ENCODE measurements at places on chromosomes 2 and 18.

DNA sequence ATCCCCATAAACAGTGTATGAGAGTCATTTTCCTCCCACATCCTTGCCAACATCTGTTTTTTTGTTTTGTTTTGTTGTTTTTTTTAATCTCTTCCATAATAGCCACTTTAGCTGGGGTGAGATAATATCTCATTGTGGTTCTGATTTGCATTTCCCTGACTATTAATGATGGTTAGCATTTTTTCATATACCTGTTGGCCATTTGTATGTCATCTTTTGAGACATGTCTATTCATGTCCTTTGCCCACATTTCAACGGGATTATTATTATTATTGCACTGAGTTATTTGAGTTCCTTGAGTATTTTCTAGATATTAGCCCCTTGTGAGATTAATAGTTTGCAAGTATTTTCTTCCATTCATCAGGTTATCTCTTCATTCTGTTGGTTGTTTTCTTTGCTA, 223.3 kb downstream of the LPIN1 start:
- DNase-seq: no peak

DNA sequence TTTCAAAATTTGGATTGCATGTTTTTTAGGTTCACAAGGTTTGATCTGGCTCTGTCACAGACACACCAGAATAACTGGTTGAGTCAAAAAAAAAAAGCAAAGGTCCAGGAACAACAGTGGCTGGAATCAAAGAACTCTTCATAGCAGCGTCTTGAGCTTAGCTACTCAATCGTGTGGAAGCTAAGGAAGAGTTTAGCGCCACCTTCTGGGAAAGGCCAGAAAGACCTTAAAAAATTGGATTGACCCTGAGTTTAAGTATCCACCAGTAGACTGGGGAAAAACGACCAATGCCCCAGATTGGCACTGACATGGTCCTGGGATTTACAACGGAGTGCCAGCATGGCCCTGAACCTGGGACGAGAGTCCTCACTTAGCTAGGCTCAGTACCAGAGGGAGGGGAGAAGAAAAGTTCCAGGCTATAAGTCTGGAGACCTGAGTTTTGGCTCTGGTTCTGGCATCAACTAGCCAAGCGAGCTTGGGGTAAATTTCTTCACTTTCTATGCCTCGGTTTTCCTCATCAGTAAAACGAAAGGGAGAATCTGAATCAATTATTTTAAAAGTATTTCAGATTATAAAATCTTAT, 71.1 kb upstream of the TFCP2L1 start:
- DNase-seq: no peak

DNA sequence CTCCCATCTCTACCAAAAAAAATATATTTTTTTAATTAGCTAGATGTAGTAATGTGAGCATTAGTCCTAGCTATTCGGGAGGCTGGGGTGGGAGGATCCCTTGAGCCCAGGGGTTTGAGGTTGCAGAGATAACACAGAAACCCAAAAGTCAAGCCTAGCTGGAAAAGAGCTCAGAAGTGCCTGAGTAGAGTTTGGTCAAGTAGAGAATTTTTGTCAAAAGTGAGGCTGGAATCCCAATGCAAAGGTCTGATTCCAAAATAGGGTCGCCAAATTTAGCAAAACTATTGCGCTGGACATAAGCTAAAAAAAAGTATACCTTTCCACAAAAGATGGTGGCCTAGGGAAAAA, 15.5 kb upstream of the MSH6 start:
- no peak for DNase-seq

- no peak for DNase-seq
These were observed 9.6 kb upstream of the PELI1 start for GRCh38 chr2:64153811-64154210.

DNA sequence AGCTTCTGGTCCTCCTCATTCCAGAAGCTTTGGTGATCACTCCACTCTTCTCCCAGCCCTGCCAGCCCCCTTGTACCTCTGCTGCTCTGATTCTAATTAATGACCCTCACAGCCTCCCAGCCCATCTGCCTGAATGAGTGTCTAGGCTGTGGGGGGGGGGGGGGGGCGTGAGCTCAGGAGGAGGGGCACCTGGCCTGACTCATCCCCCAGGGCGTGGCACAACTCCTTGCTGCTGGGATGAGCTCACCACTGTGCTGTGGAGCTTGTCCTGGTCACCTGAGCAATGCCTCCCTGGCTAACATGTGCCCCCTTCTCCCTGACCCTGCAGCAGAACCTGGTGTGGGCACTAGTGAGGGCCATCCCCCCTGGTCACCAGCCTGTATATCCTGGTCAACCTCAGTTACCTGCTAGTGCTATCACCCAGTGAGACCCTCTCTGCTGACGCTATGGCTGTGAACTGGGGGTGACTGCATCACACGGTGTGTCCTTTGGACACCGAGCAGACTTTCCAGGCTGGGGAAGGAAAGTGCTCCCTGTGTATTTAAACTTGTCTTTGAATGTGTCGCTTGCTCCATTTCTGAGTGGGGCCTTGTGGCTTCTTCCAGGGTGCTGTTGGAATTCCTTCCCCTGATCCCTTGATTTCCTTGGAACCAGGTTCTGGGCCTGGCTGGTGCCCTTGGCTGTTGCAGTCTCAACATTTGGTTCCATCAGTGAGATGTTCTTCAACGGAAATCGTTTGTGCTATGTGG, 41.5 kb upstream of the PUM2 start:
- DNase-seq: no peak

GRCh38 chr2:191947235-191947634, 100.3 kb upstream of the CAVIN2 start:
- DNase-seq: no peak

DNA sequence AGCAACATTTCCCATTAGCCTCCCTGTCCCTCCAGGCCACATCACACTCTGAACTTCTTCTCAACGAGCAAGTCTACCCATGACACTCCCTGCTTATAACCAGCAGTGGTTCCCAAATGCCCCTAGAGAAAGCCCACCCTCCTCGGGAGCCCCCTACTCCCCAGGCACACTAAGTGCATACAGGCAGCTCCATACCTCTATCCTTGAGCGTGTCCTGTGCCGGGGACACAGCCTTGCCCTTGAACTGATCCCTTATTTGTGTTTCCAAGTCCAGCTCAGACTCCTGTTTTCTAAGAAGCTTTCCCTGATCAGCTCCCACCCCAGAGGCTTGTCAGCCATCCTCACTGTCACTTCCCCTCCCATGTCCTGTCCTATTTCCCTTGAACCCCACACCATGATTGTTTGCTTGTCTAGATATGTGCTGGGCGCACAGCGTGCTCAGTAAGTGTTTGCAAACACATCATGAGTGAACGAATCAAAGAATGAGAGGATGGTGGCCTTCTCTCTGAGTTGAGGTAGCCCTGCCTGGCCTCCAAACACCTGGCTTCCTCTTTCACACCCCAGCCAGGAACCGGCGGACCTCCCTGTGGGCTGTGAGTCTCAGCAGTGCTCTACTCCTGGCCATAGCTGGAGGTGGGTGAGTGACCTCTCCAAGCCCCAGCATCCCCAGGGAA, 2.1 kb downstream of the TEX51 start:
- peak; percentile 17 for DNase-seq

DNA sequence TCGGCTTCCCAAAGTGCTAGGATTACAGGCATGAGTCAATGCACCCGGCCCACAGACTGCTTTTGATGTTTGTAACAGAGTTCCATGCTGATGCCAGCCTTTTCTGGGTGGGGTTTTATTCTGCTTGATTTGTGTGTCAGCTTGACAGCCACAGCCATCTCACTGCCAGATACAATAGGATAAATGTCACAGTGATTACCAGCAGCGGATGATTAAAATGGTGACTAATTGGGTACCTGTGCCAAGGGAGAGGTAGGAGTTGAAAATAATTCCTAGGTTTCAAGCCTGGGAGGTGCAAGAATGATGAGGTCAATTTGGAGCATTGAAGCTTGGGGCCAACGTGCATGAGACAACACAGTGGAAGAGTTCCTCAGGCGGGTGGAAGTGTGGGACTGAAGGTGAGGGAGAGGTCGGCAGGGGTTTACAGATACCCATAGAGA, 39.4 kb downstream of the SH2D6 start:
- no peak for DNase-seq

- DNase-seq: no peak
These were observed 30.1 kb downstream of the SPRED2 start for GRCh38 chr2:65402323-65402722.

GRCh38 chr2:20050104-20050645, 1.3 kb downstream of the LAPTM4A start:
- no peak for DNase-seq

DNA sequence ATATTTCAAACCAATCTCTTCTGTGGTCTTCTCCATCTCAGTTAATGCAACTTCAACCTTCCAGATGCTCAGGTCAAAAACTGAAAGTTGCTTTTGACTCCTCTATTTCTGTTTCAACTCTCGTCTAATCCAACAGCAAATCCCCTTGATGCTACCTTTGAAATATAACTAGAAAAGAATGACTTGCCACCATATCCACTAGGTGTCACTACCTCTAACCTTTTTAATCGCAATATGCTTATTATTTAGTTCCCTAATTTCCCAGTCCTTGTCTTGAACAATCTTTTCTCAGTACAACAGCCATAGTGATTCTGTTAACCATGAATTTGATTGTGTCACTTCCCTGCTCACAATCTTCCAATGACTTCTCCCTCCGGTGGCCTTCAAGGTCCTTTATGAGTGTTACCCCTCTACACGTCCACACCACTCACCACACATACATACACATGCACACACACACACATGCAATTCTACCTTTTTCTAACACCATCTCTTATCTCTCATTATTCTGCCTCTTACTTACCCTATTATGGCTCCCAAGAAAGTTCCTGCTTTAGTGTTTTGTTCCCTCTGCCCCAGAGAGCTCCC, 245.5 kb upstream of the KCNJ3 start:
- DNase-seq: no peak

- no peak for DNase-seq
These were observed 170.0 kb upstream of the CRIM1 start for GRCh38 chr2:36185624-36186023.

GRCh38 chr2:71538656-71539265, 85.4 kb downstream of the DYSF start:
- no peak for DNase-seq

DNA sequence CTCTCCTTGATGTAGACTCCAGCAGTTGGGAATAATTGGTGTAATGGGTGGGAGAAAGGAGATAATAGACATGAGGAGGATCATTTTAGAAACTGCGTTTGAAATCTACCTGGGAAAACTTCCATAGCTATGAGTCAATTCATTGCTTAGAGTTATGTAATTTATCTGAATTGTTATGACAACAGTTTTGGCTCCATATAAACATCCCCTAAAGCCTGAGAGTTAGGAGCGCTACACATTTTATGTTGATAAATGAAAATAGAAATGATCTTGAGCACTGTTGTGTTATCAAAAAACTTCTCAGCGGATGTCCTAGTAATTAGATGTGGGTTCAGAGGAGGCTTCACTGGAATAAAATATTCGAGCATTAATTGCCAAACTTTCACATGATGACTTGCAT, 573.4 kb downstream of the TSN start:
- DNase-seq: no peak

DNA sequence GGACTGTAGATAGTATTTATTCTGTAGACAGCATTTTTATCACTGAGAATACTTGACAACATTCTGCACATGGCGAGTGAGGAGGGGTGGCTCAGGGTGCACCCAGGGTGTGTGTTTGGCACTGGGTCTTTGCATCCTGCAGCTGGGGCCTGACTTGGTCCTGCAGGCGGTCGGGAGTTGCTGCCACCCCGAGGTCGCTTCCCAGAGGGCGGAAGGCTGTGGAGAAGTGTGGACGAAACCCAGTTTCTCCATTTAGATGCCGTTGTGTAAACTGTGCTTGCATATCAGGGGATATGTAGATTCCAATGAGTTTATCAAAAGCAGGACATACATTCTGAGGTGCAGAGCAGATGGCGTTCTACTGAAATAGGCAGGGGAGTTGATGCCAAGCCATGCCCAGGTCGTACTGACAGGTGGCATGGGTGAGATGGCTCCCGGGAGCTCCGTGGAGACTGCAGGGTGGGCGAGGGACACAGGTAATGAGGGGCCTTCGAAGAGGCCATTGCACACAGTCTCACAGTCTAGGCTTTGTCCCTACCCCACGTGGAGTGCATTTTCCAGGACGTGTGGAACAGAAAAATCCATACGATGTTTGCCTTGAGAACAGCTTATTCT, 74.5 kb downstream of the RTP5 start:
- DNase-seq: no peak

GRCh38 chr2:45169339-45170190, 160.3 kb upstream of the SIX2 start:
- DNase-seq: peak; percentile 58

- DNase-seq: no peak
These were observed 47.7 kb downstream of the PAX8 start for GRCh38 chr2:113231064-113231463.

- DNase-seq: no peak
These were observed 96.7 kb downstream of the GAREM1 start for GRCh38 chr18:32373995-32374394.

- DNase-seq: no peak
These were observed 314.6 kb downstream of the CNTNAP5 start for GRCh38 chr2:124339709-124340108.

DNA sequence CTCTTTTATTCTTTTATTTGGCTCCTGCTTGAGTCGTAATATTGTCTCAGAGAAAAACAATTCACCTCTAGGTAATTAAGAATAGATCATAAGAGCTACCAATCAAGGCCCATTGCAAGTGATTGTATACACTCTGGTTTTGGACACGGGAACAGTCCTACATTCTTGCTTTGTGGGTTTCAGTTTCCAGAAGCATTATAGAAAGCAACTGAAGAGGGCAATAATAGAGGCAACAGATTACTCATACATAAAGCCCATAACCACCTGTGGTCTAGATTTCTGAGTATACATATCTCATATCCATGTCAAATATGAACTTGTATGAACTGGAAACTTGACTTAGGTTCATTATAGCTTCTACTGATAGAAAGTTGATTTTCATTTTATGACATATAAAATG, 65.4 kb downstream of the DIS3L2 start:
- no peak for DNase-seq

GRCh38 chr2:80417737-80418136, 113.2 kb upstream of the LRRTM1 start:
- DNase-seq: no peak

- no peak for DNase-seq
These were observed 119.6 kb downstream of the SPOPL start for GRCh38 chr2:138621139-138621538.

GRCh38 chr2:238573916-238574315, 147.2 kb downstream of the ASB1 start:
- DNase-seq: no peak

GRCh38 chr2:55490554-55490953, 29.0 kb upstream of the CFAP36 start:
- DNase-seq: no peak

Measured in activated CD8-positive, alpha-beta memory T cell treated with anti-CD3 and anti-CD28 coated beads for 24 hours (primary cell).